H7 (cell line): ENCODE measurements at places on chromosomes 16 and 17. TPM values are rescaled to one million over a fixed set of nuclear protein-coding genes. Genes with fewer than 3 reads are reported as not detected.

Gene LAT
- total RNA-seq: 0.74 and 1.5 TPM in 2 replicates

Gene HLF
- 0.22 and 0.55 TPM in 2 replicates for total RNA-seq

Gene TERB1
- total RNA-seq: 0.11 TPM in 1 of 2 replicates, not detected in the other

Gene SMIM36
- not detected in 2 replicates for total RNA-seq

Gene RUNDC3A
- 5.1 and 5.7 TPM in 2 replicates for total RNA-seq

Gene ZNF385C
- total RNA-seq: 2.7 and 3.8 TPM in 2 replicates

Gene FSCN2
- 0.33 TPM in 1 of 2 replicates, not detected in the other for total RNA-seq

Gene CLDN9
- total RNA-seq: 0.21 and 0.48 TPM in 2 replicates

Gene HEATR9
- total RNA-seq: not detected in 2 replicates

Gene TSNAXIP1
- 0.15 and 0.21 TPM in 2 replicates for total RNA-seq

Gene TBC1D3I
- 0.26 TPM in 1 of 2 replicates, not detected in the other for total RNA-seq

Gene HOXB9
- 0.04 TPM in 1 of 2 replicates, not detected in the other for total RNA-seq

Gene DOC2B
- 0.04 and 1.1 TPM in 2 replicates for total RNA-seq

Gene CCL1
- total RNA-seq: not detected in 2 replicates

Gene MT1A
- 1.1 TPM in 1 of 2 replicates, not detected in the other for total RNA-seq

Gene HS3ST3A1
- total RNA-seq: 10.4 and 11.5 TPM in 2 replicates

Gene SHISA9
- total RNA-seq: 7.7 and 11.6 TPM in 2 replicates

Gene OR1F1
- not detected in 2 replicates for total RNA-seq

Gene GNAO1
- total RNA-seq: 3.8 and 4.8 TPM in 2 replicates

Gene GAST
- total RNA-seq: not detected in 2 replicates

Gene TMEM235
- total RNA-seq: not detected in 2 replicates

Gene NPB
- 0.85 and 0.94 TPM in 2 replicates for total RNA-seq

Gene LGALS9B
- total RNA-seq: not detected in 2 replicates

Gene SLC13A2
- not detected in 2 replicates for total RNA-seq

Gene ADCY7
- total RNA-seq: 2.2 and 2.5 TPM in 2 replicates

Gene YBX2
- total RNA-seq: 12.2 and 21.8 TPM in 2 replicates

Gene NPEPPS
- total RNA-seq: 36.0 and 43.5 TPM in 2 replicates

Gene RASD1
- total RNA-seq: 5.3 and 5.6 TPM in 2 replicates

Gene LGALS3BP
- 116 and 129 TPM in 2 replicates for total RNA-seq

Gene ABCC3
- 0.33 and 0.48 TPM in 2 replicates for total RNA-seq

Gene CDYL2
- total RNA-seq: 1.6 and 1.8 TPM in 2 replicates

Gene CPHXL2
- not detected in 2 replicates for total RNA-seq

Gene TMC8
- 0.67 and 3.3 TPM in 2 replicates for total RNA-seq

Gene SHPK
- total RNA-seq: 22.9 and 27.0 TPM in 2 replicates

Gene B4GALNT2
- 0.03 TPM in 1 of 2 replicates, not detected in the other for total RNA-seq

Gene KRTAP1-1
- total RNA-seq: not detected in 2 replicates

Gene FOXJ1
- 2.0 and 3.3 TPM in 2 replicates for total RNA-seq

Gene IGFALS
- not detected in 2 replicates for total RNA-seq

Gene RSAD1
- total RNA-seq: 28.4 and 38.1 TPM in 2 replicates

Gene FMNL1
- 1.7 and 2.4 TPM in 2 replicates for total RNA-seq

Gene ERN1
- 1.8 and 2.3 TPM in 2 replicates for total RNA-seq

Gene CYBA
- total RNA-seq: 199 and 215 TPM in 2 replicates

Gene PROCA1
- 13.9 and 23.7 TPM in 2 replicates for total RNA-seq

Gene EFNB3
- total RNA-seq: 6.0 and 6.4 TPM in 2 replicates

Gene GJC1
- 23.1 and 32.7 TPM in 2 replicates for total RNA-seq

Gene USP31
- total RNA-seq: 8.3 and 11.4 TPM in 2 replicates

Gene NDRG4
- total RNA-seq: 24.9 and 27.6 TPM in 2 replicates

Gene CCL23
- total RNA-seq: not detected in 2 replicates

Gene TSEN54
- total RNA-seq: 45.2 and 49.4 TPM in 2 replicates

Gene CTRB2
- total RNA-seq: not detected in 2 replicates

Gene NPIPB2
- total RNA-seq: 0.97 and 1.3 TPM in 2 replicates

Gene PDF
- 23.9 and 25.3 TPM in 2 replicates for total RNA-seq

Gene TMEM114
- total RNA-seq: 4.1 TPM in 1 of 2 replicates, not detected in the other

Gene HBM
- total RNA-seq: not detected in 2 replicates

Gene PPY
- total RNA-seq: not detected in 2 replicates

Gene KRT17
- 0.07 TPM in 1 of 2 replicates, not detected in the other for total RNA-seq

Gene GSG1L
- 0.85 TPM in 1 of 2 replicates, not detected in the other for total RNA-seq

Gene ZNF207
- 132 and 135 TPM in 2 replicates for total RNA-seq

Gene RASL10B
- 13.8 and 16.9 TPM in 2 replicates for total RNA-seq
